ENCODE measurements at places on chromosomes 4 and X.

DNA sequence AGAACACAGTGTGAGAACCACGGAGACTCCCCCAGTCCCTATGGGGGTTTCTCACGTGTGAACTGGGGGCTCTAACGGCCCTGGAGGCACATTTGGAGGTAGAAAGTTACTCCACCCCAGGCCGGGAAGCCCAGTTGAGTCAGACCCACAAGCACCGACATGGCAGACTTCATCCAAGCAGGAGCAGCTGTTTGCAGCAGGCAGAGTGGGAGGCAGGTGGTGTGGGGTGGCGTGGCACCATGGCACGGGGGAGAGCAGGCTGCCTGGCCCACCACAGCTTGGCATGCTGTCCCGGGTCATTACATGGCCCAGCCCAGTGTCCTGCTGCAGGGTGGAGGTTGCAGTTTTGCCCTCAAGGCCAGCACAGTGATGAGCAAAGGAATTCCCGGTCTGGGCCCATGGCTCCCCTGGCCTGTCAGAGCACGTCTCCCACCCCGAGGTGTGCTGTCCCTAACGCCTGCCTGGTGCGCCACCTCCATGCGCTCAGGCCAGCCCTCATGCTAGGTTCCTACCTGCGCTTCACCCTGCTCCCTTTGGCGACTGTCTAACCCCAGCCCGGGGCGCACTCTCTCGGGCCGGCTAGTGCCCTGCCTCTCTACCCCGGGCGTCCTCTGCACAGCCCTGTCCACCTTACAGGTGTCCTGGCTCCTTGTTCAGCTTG lies 90.6 kb upstream of the AFAP1 start:
- no peak for DNase-seq

- no peak for DNase-seq
Observed at GRCh38 chrX:52346174-52347165, 22.4 kb upstream of the XAGE2 start.

- DNase-seq = no peak
Observed at GRCh38 chrX:13985697-13986435, 43.8 kb downstream of the GEMIN8 start.

DNA sequence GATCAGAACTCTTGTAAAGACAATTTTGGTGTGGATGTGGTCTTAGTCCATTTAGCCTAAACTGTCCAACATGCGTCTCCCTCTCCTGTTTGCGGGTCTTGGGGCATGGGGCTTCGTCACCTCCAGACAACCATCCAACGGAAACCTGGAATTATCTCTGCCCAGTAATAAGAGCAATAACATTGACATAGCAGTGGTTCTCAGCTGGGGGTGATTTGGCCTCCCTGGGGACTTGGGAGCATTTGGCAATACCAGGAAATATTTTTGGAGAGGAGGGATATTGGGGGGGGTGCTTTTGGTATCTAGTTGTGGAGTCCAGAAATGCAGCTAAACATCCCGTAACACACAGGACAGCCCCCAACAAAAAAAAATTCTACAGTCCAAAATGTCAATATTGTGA lies 47.2 kb downstream of the SEL1L3 start:
- DNase-seq = no peak

- no peak for DNase-seq
Observed at GRCh38 chr4:112029771-112030171, 115.5 kb upstream of the FAM241A start.

GRCh38 chr4:133154725-133155124 lies 5.6 kb downstream of the PCDH10 start:
- no peak for DNase-seq

DNA sequence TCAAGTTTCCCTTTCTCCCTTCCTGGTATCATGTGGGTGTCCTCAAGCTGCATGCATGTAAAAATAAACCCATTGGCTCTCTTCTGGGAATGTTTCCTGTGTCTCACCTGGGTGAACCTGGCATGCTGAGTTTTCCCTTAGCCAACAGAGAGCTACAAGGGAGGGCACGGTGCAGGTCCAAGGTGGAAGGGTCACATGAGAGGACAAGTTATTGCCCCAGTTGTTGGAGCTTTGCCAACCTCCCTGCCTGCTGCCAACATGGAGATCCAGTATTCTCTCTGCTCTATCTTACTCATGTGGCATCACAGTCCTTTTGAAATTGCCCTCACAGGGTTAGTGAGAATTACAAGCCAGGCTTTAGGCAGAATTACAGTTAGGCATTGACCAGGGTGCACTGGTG lies 196.1 kb upstream of the GYPA start:
- DNase-seq = no peak

GRCh38 chr4:29459926-29460325 lies 1260.2 kb upstream of the PCDH7 start:
- DNase-seq = no peak

DNA sequence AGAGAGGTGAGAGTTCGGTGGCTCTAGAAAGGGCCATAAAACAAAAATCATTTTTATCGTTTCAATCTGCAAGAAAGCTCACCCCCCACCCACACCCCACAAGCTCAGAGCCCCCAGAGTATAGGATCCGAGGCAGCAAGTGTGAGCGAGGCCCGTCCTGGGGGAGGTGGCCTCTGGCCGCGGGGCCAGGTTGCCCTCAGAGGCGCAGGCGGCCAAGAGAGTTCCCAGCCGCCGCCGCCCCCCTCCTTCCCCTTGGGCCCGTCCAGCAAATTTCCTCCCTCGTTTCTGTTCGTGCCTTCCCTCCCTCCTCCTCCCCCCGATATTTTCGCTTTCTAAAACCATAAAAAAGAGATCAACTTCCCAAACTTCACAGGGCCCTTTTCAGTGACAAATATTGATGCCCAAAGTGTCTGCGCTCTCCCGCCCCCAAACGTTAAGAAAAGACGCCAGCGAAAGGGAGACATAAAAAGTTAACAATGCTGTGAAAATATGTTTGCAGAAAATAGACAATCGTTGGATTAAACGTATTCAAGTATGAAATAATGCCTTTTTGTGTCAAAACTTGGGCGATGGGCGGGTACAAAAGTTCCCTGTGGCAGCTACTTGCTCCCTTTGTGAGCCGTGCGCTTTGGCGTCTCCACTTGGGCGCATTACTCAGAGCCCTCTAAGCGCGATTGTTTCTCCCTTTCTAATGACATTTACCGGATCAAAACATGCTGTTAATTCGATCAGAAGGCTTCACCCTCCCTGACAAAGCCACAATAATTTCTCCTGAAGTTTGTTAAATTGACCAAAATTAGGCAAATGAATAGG lies 1.1 kb upstream of the HELT start:
- DNase-seq = no peak

GRCh38 chrX:117840645-117841044 lies 276.0 kb downstream of the KLHL13 start:
- no peak for DNase-seq

GRCh38 chr4:29277381-29277780 lies 1442.8 kb upstream of the PCDH7 start:
- no peak for DNase-seq

- no peak for DNase-seq
Observed at GRCh38 chrX:136529795-136530194, 2.2 kb upstream of the VGLL1 start.

DNA sequence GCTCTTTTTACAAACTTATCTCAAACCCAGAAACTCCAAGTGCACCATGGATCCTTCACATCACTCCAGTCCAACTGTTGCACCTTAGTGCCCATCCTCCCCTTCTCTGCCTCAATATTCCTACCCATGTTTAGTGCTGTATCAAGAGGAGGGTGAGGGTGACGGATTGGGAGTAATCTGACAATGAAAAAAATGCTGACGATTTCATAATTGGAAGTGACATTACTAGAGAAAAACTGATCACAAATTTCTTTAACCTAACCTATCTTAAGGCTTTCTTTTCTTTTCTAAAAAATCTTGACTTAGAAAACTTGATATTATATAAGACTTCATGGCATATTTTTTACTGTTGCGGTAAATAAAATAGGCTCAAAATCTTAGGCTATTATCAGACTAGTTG lies 1.5 kb upstream of the DCAF12L2 start:
- DNase-seq = no peak

DNA sequence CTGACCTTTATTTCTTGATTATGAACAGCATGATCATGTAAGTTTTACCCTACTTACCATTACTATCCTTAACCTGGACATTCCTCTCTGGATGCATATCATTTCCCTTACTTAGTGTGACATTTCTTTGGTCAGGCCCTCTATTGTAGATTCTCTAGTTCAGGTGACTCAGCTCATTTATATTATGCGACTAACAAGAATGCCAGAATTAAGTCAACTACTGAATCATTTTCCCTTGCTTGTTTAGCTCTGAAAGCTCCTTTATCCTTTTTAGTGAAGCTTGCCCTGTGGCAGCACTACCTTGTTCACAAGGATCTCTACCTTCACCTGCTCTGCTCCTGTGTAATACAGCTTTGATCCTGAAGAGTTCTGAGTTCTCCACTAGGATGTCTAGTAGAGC lies 15.1 kb upstream of the UGT2B17 start:
- DNase-seq = no peak

DNA sequence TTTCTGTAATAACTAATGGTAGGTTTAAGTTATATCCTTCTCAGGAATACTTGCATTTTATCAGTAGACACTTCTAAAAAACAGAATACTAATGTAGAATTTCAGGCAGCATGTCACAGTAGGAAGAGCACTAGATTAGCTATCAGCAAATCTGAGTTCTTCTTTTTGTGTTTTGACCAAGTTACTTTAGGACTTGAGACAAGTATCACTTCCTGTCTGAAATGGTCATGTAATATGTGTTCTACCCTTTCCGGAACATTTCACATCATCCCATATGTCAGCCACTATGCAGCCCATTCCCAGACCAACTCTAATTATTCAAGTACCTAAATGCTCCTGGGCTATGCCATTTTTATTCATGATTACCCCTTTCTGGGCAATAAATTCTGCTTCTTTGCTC lies 401.8 kb upstream of the RPS6KA3 start:
- DNase-seq = no peak

GRCh38 chrX:107712231-107713202 lies 63.1 kb downstream of the TSC22D3 start:
- DNase-seq = no peak

GRCh38 chrX:40539214-40540142 lies 41.3 kb upstream of the ATP6AP2 start:
- DNase-seq = peak; percentile 60

GRCh38 chr4:167890226-167890625 lies 202.1 kb upstream of the ANXA10 start:
- no peak for DNase-seq

DNA sequence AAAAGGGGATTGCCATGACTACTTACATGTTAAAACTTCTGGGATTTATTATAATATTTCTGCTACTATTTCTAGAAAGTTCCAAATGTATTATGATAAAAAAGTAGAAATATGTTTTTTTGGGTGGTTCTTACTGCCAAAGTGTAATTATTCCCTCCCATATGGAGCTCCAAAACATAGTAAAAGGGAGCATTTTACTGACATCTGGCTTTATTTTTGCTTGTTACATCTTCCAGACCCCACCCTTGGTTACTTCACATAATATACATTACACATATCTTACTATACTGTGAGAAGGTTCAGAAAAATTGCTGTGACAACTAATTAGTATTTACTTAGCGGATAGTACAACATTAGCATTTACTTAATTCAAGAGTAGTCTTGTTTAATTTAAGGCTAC lies 205.1 kb upstream of the TLL1 start:
- DNase-seq = no peak

DNA sequence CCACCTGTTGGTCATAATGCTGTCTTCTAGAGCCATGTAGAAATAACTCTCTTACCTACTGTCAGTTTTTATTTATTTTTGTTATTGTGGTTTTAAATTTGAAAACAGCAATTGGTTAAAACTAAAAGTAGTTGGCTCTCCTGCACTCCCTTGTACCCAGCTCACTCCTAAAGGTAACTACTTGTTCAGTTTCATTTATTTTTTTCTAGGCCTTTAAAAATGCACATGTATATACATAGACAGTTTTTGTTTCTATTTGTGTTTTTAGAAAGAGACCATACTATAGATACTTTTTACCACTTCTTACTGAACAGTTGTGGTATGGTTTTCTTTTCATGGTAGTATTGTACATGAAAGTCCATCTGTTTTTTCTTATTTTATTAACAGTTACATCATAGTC lies 16.8 kb downstream of the SMAD1 start:
- no peak for DNase-seq

- DNase-seq = no peak
Observed at GRCh38 chr4:89072921-89073320, 15.9 kb upstream of the FAM13A start.

GRCh38 chr4:159766241-159766640 lies 663.4 kb downstream of the RAPGEF2 start:
- DNase-seq = no peak

DNA sequence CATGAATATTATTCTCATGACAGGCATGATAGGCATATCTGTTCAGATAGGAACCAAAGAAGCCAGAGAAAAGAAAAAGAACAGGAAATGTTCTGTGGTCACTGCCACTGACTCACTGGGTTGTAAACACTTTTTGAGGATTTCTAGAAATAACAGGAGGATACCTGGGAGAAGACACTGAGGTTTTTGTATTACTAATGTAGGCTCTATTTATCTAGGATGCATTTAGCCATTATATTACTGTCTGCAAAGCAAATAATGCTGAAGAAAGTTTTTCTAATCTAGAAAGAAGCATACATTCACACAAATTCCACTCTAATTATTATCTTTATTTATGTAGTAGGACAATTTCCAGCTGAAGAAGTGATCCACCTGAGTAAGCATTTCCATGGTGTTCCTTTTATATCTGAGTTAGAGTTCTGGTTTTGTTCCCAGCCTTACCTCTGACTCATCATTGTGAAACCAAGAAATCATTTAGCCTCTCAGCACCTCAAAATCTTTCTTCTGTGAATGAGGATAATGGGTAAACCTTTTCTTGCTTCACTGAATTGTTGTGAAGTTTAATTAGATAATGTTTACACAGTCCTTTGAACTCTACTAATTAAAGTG lies 40.2 kb upstream of the EPGN start:
- DNase-seq = no peak

- no peak for DNase-seq
Observed at GRCh38 chrX:74545880-74546523, 68.4 kb downstream of the RLIM start.

DNA sequence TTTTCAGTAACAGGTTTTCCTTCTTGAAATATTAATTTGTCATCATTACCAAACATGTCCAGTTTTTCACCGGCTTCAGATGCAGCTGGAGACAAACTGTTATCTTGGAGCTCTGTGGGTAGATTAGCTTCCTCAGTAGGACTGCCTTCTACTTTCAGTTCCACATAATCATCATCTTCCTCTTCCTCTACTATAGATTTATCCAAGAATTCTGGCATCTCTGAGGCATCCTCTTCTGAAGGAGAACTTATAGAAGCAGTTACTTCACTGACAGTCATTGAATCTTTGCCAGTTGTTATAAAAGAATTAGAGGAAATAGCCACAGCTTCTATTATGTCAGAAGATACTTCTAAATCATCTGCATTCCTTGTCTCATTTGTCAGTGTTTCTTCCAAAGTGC lies 162.9 kb downstream of the LRBA start:
- no peak for DNase-seq

- no peak for DNase-seq
Observed at GRCh38 chr4:67911141-67911540, 27.3 kb upstream of the TMPRSS11D start.

- no peak for DNase-seq
Observed at GRCh38 chr4:123741906-123742305, 345.3 kb downstream of the SPRY1 start.

GRCh38 chr4:170868170-170868569 lies 778.4 kb upstream of the AADAT start:
- no peak for DNase-seq

- no peak for DNase-seq
Observed at GRCh38 chr4:91220315-91220714, 1083.5 kb upstream of the GRID2 start.

Measured in activated CD4-positive, alpha-beta T cell treated with anti-CD3 and anti-CD28 coated beads for 4 hours (primary cell).